ENCODE measurements at places on chromosomes 7 and 10. TPM values are rescaled to one million over a fixed set of nuclear protein-coding genes. Genes with fewer than 3 reads are reported as not detected.

GRCh38 chr7:111390000-111390399 lies 172.3 kb downstream of the IMMP2L start:
- DNase-seq, result no peak
- H3K4me1 ChIP-seq, result peaks cover 31% of the 10 kb centered on the region
- no peak overlapping the region for H3K27ac ChIP-seq
- H3K36me3 ChIP-seq, result peaks cover 10% of the 10 kb centered on the region
- H3K27me3 ChIP-seq, result no peaks in the 10 kb centered on the region
- no peak overlapping the region for H3K4me3 ChIP-seq

DNA sequence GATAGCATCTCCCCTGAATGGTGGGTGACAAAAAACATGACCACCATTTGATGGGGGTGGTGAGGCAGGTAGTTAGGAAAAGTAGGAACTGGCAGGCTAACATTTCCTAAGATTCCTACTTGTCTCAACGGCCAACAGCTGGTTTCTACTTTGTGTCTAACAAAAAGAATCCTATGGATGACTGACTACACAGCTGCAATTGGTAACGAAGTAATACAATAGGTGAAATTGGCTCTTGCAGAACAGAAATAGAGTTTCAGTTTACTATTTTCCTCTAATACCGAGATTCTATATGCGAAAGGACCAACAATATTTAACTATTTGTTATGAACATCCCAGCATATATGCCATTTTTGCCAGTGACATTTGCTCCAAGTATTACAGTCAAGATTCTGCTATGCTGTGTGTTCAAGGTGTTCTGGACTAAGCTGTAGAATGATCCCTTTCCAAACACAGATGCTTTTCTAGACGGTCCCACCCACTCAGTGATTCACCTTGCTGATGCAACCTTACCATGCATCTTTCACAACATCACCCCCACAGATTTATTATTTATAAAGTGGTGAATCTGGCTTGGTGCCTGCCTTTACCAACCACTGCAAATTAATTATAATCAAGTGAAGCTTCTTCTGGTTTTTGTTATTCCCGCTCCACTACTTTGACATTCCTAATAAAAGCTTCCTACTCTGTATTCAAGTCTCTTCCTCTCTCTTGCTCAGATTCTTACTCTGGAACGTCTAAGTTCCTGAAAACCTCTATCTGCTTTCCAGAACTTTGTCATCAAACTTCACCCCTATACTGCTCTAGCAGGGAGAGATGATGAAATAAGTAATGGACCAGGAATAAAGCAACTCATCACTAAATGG lies 16.8 kb downstream of the BBIP1 start:
- peaks cover 27% of the 10 kb centered on the region for H3K36me3 ChIP-seq
- H3K27ac ChIP-seq, result no peak overlapping the region
- peak; percentile 38 for DNase-seq
- peaks cover 48% of the 10 kb centered on the region for H3K4me1 ChIP-seq

GRCh38 chr10:88342733-88343310 lies 240.3 kb downstream of the RNLS start:
- H3K4me1 ChIP-seq, result no peaks in the 10 kb centered on the region
- H3K27ac ChIP-seq, result no peak overlapping the region
- peaks cover 4% of the 10 kb centered on the region for H3K27me3 ChIP-seq
- DNase-seq, result no peak

ODAD2 gene
- 20.0 TPM for total RNA-seq
